Common myeloid progenitor, CD34-positive (primary cell): ENCODE measurements at places on chromosomes 4 and X.

DNA sequence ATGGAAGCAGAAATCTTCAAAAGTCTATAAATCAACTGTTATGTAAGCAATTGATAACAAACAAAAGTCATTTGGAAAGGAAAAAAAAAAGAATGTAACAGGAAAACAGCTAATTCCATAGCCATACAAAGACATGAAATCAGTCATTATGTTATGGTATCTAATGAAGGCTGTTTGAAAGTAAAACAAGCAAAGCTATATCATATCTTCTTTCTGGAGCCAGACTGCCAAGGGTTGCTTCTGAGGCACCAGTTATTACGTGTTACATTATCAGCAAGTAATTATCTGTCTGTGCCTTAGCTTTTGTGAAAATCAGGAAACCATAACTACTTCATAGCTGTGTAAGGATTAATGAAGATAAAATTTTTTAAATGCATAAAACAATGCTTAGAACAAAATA, 480.2 kb downstream of the FAT4 start:
- DNase-seq, result no peak

GRCh38 chr4:67697860-67698687, 2.9 kb downstream of the UBA6 start:
- DNase-seq, result no peak

GRCh38 chr4:82388405-82388804, 14.6 kb upstream of the HNRNPD start:
- DNase-seq, result no peak

- peak; percentile 52 for DNase-seq
These were observed 30.6 kb upstream of the NSUN7 start for GRCh38 chr4:40719008-40719623.

GRCh38 chrX:21863241-21863640, 7.5 kb downstream of the YY2 start:
- DNase-seq, result no peak

DNA sequence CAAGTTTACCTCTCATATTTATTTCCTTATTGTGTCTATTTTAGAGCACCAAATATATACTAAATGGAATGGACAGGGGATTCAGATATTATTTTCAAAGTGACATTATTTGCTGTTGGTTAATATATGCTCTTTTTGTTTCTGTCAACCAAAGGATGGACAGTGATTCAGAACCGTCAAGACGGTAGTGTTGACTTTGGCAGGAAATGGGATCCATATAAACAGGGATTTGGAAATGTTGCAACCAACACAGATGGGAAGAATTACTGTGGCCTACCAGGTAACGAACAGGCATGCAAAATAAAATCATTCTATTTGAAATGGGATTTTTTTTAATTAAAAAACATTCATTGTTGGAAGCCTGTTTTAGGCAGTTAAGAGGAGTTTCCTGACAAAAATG, 6.2 kb downstream of the FGB start:
- peak; percentile 24 for DNase-seq

DNA sequence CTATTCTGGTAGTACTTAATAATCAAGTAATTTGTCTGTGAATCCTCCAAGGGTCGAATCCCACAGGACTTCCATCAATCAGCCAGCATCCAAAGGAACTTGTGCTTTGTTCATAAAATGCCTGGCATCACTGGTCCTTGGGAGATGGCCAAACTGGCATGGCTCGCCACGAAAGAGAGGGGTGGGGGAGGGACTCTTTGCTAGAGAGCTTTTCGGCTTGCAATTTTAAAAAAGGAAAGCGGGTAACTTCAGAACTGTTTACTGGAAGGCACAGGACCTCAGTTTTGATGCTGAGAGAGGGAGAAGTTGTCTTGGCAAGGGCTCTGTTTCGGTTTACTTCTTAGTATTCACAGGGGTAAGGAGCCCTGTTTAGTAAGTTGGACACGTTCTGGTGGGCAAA, 79.4 kb upstream of the FHL1 start:
- no peak for DNase-seq

DNA sequence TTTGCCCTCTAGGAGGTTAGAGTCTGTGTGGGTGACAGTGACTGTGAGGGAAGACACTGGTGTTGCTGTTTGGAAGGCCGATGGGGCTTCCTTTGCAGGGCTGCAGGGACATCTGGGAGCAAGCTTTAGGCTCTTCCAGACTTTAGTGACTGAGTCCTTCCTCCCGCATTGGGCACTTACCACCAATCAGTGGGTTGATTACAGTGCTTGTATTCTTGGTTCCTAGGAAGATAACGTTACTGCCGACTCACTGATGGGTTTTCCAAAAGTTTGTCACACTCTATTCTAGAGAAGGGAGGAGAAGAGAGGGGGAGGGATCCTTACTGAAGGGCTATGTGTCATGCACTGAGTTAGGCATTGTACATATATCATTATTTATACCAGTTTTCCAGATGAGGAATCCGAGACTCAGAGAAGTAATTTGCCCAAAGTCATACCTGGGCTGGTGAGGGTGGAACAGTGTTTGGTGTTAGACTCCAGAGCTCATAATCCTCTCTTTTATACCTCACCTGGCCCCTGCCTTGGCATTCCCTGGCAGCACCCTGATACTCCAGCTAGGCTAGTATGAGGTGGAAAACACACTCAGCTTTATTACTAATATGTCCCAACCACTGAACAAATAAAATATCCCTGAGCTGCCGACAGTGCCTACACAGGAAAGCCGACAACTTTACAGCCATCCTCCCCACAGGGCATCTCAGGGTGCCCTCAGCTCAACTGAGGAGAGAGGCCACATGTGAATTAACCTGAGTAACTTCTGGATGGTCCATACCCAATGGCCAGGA, 3.8 kb downstream of the CHST7 start:
- DNase-seq, result no peak

- no peak for DNase-seq
These were observed 376.6 kb upstream of the EMCN start for GRCh38 chr4:100894339-100894870.
